SW480 (cell line): ENCODE measurements at places on chromosomes 6 and 20.

DNA sequence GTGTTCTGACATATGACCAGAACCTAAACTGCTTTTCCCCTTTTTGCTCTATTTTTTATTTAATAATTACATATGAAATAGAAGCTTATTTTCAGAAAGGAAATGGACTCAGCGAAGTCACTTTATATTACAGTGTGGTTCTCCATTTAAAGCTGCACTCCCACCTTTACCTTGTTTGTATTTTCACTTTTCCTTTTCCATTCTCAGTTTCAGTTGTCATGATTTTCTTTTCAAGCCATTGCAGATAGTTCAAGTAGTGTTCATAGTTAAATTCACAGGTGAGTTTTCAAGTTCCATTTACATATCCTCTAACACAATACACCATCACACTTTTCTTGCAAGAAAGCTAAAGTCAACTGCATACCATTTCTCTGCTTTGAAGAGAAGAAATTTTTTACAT lies 400.2 kb downstream of the HACE1 start:
- DNase-seq = no peak

GRCh38 chr6:341914-342831 lies 49.4 kb upstream of the IRF4 start:
- no peak for DNase-seq

DNA sequence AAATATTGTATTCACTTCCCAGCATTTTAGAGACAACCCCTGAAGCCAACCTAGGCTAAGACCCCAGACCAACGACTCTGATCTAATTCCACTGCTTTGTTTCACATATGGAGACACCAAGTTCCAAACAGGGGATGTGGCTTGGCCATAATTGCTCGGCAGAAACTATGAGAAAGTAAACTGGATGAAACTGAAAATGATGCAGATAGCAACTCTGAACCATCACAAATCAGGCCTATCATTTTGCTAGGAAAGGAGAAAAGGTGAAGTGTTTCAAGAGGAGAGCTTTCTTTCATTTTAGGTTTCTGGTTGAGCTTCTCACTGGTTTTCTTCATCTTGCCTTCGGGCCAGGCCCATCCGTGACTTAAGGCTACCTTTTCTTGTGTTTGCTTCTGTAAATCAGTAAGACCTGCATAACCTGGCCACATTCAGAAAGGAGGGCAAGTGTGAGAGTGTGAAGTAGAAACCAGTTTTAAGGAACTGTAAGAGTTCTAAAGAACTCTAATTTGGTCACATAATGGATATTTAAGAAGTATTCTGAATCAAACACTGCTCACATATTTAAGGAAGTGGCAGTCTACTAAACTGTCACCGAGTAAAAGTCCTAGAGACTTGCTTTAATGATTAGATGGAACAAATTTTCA lies 105.8 kb downstream of the BACH2 start:
- DNase-seq = no peak

DNA sequence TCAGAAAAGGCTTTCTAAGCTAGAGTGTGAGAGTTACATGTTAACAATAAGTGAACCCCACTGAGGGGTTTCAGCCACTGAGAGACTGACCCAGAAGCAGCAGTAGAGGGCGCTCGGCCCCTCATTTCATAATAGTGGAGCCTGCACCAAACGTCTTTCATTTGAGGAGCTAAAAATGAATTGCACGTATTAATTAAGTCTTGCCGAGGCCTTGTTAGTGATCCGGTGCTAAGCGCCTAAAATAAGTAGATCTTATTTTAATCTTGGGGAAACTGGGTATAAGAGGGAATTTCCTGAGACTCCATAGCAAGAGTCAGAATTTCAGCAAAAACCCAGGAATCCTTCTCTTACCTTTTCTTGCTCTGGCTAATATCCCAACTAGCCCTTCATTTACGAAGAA lies 209.7 kb downstream of the FARS2 start:
- peak; percentile 43 for DNase-seq

DNA sequence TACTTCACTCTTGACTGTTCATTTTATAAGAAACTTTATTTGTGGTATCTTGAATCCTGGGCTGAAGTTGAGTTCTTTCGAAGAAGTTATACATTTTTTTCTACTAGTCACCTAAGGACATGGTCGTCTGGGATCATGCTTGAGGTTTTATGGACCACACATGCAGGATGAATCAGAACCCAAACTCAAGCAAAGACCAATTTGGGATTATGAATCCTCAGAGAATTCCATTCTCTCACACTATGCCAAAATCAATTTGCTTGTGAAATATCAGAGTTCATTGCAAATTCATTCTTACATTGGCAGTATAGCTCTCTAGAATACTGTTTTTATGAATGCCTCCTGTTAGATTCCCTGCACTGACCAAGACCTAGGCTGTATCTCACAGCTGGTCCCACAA lies 114.3 kb upstream of the HDAC2 start:
- DNase-seq = no peak

DNA sequence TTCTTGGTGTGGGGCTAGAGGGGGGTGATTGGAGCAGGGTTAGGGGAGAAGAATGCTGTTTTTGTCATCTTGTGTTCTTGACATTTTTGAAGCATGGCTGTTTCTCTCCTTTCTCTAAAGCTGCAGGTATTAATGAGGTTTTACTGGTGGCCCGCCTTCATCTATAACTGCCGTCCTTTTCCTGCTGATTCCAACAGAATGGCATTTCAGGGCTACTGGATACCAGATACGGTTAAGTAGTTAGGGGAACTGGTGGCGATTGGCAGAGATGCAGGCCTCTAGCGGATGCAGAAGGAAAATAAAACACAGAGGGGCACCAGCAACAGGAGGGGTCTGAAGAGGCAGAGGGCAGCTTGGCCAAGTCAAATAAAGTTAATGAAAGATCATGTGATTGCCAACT lies 89.7 kb upstream of the EEF1E1 start:
- no peak for DNase-seq

- peak; percentile 11 for DNase-seq
These were observed 32.8 kb upstream of the GMPR start for GRCh38 chr6:16205377-16206144.

GRCh38 chr20:3156811-3157619 lies 2.6 kb downstream of the FASTKD5 start:
- no peak for DNase-seq

DNA sequence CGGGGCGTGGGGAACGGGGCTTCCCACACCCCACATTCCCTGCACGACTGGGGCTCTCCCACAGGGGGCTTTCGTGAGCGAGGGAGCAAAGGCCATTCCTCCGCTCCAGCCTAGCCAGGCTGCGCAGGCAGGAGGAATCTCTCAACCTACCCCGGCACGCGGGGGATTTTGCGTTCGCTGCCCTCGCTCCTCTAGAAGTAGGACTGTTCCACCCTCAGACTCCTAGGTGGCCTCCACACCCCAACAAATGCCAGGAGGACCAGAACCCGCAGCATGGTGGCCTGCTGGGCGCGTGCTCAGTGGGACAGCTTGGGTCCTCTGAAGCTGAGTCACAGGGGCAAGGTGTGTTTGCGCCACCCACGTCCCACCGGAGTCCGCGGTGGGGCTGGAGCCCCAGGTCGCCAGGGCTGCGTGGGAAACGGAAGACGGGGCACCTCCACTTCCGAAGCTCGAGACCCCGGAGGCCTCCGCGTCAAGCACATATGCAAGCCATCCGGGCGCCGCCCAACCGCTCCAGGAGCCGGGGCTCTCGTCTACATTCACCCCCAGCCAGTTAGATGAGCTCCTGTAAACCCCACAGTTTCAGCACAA lies 1938.5 kb upstream of the DEFB115 start:
- DNase-seq = no peak

- no peak for DNase-seq
These were observed 128.5 kb downstream of the BCAS1 start for GRCh38 chr20:53941680-53942471.

DNA sequence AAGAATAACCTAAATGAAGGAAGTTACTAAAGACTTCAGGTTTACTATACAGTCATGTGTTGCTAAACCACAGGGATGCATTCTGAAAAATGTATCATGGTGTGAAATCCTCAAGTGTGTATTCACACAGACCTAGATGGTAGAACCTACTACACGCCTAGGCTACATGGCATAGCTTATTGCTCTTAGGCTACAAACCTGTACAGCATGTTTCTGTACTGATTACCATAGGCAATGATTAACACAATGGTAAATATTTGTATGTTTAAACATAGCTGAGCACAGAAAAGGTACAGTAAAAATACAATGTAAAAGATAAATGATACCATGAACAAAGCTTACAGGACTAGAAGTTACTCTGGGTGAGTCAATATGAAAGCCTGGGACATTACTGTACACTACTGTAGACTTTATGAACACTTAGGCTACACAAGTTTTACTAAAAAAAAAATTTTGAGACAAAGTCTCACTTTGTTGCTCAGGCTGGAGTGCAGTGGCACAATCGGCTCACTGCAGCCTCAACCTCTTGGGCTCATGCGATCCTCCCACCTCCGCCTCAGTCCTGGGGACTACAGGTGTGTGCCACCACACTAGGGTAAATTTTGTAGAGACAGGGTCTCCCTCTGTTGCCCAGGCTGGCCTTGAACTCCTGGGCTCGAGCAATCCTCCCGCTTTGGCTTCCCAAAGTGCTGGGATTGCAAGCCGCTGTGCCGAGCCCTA lies 36.0 kb downstream of the ADNP start:
- DNase-seq = no peak

DNA sequence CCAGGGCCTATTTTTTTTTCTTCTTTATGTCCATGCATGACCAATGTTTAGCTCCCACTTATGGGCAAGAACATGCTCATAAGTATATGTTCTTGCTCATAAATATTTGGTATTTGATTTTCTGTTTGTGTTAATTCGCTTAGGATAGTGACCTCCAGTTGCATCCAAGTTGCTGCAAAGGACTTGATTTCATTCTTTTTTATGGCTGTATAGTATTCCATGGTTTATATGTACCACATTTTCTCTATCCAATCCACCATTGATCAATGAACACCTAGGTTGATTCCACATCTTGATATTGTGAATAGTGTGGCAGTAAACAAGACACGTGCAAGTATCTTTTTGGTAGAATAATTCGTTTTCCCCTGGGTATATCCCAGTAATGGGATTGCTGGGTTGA lies 78.1 kb downstream of the RTN4IP1 start:
- no peak for DNase-seq

DNA sequence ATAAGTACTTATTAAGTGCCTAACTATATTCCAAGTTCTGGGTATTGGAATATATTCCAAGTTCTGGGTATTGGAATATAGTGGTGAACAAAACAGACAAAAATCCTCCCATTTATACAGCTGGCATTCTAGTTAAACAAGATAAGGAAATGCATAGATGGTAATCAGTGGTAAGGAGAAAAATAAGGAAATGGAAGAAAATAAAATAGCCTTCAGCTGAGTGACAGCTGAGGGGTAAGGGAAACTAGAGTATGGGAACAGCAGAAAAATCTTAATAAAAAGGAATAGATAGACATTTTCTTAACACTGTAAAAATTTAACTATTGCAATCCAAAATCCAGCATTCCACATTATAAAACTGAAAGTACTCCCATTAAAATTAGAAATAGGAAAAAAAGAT lies 17.2 kb upstream of the WFDC10A start:
- DNase-seq = no peak

GRCh38 chr6:111922454-111923297 lies 49.4 kb upstream of the FYN start:
- DNase-seq = peak; percentile 6

DNA sequence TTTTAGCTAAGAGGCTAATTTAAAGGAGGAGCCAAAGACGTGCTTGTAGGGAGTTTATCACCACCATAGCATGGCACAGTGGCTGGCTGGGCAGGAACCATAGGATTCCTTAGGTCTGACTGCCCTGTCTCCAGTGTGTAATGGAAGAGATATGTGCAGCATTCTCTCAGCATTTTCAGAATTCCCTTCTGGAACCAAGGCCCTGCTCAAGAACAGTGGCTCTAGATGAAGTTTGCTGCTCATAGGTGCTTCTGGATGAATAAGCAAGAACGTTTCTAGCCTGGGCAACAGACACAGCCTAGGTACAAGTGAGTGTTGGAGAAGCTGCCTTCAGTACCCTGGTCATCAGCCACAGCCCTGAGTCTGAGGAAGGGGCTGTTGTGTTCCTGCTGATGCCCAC lies 69.1 kb downstream of the LCA5 start:
- no peak for DNase-seq

DNA sequence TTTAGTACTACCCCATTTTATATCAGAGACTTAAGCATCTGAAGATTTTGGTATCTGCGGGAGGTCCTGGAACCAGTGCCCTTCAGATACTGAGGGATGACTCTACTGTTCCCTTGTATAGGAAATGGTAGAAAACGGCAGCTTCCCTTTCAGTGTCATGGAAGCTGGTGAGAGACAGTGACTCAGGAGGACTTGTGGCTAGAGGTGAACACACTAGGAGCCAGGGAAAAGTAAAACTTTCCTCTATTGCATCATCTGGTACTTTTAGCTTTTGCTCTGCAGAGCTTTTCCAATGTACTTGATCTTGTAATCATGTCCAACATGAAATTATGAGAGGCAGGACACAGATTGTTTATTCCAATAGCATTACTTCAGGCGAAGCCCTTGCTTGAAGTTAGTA lies 45.0 kb downstream of the RNF144B start:
- no peak for DNase-seq

GRCh38 chr6:152233547-152234320 lies 403.4 kb downstream of the SYNE1 start:
- no peak for DNase-seq

DNA sequence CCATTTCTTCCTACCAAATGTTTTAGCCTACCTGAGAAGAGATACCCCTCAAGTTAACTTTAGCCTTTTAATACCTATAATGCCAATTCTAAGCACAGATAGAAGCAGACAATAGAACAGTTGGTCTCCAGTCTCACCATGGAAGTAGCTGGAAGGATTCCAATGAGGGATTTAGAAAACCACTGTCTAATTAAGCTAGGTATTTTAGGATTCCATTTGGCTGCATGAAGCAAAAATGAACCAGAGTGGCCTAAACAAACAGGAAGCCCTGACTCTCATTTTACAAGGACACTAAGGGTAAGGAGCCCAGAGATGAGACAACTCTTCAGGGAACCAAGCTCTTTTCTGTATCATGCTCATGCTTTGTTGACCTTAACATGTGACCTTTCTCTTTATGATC lies 199.2 kb downstream of the ALDH8A1 start:
- no peak for DNase-seq

GRCh38 chr20:24134284-24134683 lies 145.7 kb upstream of the GGTLC1 start:
- no peak for DNase-seq

- DNase-seq = no peak
These were observed 2.7 kb downstream of the OSTM1 start for GRCh38 chr6:108071736-108072276.

- peak; percentile 16 for DNase-seq
These were observed 9.1 kb upstream of the PBOV1 start for GRCh38 chr6:138227316-138227781.
